Fibroblast of the conjunctiva (primary cell): ENCODE measurements at places on chromosomes 6 and 20.
A peak's percentile ranks its signal among the peaks of the same experiment; 100 is the strongest.

DNA sequence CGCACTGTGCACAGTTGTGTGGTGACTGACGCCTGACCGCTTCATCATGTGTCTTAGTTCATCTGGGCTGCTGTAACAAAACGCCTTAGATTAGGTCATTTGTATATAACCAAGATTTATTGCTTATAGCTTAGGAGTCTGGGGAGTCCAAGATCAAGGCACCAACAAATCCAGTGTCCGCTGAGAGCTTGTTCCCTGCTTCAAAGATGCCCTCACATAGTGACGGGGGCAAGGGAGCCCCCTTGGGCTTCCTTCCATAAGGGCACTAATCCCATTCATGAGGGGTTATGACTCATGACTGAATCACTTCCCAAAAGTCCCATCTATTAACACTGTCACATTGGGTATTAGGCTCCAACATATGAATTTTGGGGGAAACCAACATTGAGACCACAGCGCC is 34.6 kb downstream of the CYP24A1 start:
- no peak for DNase-seq

DNA sequence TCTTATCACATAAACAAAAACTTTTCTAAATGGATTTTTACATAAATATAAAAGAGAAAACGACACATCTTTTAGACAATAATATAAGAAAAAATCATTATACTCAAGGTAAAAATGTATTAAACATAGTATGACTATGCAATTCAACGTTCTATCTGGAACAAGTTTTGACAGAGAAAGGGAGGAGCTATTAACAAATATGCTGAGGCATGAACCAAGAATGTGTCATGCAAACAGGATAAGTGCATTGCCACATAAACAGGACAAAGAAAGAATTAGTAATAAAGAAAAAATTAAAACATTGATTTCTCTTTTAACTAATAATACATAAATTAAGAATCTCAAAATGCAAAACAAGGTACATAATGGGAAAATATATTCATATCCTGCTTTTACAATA is 1353.4 kb upstream of the GJE1 start:
- no peak for DNase-seq

GRCh38 chr6:3648724-3649123 is 102.8 kb downstream of the PXDC1 start:
- DNase-seq, result no peak

- peak; percentile 69 for DNase-seq
Measured at GRCh38 chr20:4234128-4234527, 218.8 kb upstream of the RNF24 start.

DNA sequence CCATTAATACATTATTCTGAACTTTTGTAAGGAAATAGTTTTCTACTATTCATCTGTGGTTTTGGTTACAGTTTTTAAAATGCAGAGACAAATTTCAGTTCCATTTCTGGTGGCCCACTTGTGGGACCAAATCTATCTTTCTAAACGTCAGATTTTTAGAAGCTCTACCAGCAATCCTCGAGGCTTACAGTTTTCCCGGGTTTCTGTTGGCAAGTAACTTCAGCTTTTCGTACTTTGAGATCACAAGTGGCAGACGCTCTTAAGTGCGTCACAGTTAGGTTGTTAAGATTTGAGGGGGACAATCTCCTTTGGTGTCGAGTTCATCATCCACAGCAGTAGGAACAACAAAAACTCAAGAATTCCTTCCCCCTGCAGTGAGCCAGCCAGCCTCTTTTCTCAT is 60.0 kb downstream of the JARID2 start:
- no peak for DNase-seq

DNA sequence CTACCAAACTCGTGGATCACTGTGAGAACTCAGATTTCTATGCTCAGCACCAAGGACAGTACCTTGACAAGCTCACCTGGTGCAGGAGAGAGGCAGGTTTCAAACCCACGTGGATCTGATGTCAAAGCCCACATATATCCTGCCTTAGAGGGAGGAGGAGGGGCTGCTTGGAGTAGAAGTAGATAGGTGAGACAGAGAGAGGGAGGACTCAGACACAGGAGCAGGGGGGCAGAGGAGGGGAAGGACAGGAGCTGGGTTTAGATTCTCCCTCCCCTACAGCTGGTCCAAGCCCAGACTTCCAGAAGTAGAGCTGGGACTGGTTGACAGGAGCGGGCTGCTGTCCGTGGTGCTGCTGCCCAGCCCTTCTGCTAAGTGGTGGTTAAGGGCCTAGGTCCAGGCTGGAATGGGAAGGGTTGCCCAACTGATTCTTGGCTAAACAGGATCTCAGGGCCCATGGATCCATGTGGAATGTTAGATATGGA is 77.5 kb downstream of the CDH22 start:
- DNase-seq, result no peak
